Amygdala (tissue), 56 donors: ENCODE measurements at places on chromosomes 7 and 10.

DNA sequence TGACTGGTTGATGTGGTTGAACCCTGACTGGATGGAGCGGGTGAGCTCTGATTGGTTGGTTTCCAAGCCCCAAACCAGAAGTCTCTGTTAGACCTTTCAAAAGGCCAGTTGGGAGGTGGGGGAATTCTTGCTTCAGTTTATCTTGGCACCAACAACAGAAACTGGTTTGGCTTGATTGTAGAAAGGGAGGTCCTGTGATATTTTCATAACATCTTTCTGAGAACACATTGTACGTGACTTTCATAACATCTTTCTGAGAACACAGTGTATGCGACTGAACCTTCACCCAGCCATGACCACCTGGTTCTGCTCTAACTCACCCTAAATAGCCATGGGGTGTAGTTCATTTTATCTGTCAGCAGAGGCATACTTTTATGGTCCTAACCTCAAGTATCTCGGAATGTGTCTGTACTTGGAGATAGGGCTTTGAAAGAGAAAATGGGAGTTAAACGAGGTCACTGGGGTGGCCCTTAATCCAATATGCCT, 88.3 kb downstream of the GALNT17 start:
- no peak for DNase-seq

- DNase-seq = no peak
Measured at GRCh38 chr10:22690614-22691431, 23.6 kb downstream of the PIP4K2A start.

GRCh38 chr7:151792086-151792485, 84.8 kb downstream of the PRKAG2 start:
- no peak for DNase-seq

- no peak for DNase-seq
Measured at GRCh38 chr7:40761762-40762560, 627.2 kb downstream of the SUGCT start.

DNA sequence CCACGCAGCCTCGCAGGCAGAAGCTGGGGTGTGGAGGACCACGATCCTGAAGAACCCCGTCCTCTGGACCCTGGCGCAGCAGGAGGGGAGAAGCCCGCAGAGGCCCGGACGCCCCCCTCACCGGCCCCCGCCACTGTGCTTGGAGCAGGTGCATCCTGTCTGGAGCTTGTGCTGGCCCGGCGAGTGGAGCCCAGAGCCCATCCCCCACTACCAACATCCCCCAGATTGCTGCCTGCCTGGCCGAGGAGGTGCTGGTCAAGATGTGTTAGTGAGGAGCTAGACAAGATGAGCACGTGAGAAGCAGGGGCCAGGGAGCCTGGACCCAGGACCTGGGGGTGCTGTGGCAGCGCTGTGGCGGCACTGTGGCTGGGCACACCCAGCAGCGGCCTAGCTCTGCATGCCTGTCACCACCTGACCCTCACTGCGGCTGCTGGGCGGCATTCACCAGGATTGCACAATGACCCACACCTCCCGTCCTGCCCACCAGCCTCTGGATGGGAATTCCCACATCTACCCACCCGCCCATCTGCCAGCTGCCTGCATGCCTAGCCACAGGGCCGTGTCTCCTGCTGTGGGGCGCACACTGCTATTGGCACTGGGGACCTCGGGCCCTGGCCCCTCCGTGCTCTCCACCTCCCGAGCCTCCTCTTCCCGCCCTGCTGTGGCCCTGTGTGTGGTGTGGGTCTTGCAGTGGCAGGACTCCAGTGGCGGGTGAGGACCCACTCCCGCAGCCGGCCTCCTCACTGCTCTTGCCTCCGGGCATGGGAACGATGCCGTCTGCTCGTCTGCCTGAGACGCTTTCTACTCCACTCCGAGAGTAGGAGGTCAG, 11.8 kb downstream of the GPR146 start:
- DNase-seq = no peak

GRCh38 chr10:70528741-70529362, 50.3 kb downstream of the PALD1 start:
- DNase-seq = no peak

DNA sequence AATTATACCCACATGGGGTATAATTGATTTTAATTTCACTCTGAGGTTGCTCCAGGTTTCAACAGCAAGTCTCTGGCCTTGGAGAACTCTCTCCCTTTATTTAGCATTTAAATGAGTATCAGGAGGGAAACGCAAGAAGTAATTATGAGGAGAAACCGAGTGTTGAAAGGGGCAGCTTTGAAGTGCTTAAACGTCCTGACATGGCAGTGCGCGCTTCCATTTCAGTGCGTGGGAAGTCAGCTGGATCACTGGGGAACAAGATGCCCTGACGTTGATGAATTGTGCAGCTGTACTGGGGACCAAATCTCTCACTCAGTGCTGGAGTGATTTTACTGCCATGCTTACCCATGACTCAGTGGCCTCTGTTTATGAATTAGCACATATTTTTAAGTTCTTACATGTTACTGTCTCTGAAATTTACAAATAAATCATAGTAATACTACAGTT, 106.0 kb upstream of the PRR15 start:
- no peak for DNase-seq

- DNase-seq = no peak
Measured at GRCh38 chr10:122135251-122136025, 135.7 kb upstream of the BTBD16 start.

GRCh38 chr7:48427671-48428070, 256.4 kb downstream of the ABCA13 start:
- no peak for DNase-seq

GRCh38 chr10:5547931-5548660, 23.3 kb downstream of the CALML3 start:
- DNase-seq = no peak

DNA sequence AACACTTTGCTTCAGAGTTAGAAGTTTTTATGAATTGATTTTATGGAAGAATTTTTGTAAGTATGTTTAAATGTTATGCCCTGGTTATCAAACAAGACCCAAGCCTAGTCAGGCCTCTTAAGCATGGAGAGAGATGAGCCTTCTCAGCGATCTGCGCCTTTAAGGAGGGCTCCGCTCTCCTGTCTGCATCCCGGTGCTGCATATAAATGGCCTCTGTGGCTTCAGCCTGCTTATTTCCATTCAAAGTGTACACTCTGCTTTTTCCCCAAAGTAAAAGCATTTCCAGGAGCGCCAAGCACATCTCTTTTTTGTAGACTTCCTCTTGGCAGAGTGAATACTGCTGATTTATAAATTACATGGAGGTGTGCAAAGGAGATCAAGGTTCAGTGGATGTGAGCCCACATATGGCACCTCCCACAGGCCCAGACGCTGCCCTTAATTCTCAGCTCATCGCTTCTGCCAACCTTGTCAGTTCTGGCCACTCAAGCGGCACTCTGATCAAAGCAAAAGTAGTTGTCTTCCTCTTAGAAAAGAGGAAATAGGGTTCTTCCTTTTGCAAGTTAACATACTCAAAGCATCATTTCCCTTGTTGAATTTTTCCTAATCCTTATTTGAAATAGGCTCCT, 70.0 kb upstream of the SFMBT2 start:
- DNase-seq = no peak

DNA sequence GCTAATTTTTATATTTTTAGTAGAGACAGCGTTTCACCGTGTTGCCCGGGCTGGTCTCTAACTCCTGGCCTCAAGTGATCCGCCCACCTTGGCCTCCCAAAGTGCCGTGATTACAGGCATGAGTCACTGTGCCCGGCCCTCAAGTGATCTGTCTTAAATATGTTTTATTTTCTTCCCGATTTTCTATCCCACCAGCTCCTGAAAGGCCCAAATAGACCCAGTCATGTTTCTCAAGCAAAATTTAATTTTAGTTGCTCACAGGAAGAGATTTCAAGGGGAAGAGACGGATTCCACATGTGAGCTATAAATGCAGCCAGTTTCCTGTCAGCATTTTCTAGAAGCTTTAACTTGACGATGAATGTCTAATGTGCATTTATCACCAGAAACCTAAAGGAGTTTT, 12.0 kb downstream of the DENND10 start:
- DNase-seq = no peak

GRCh38 chr10:11245981-11246590, 228.4 kb downstream of the CELF2 start:
- no peak for DNase-seq

GRCh38 chr7:155509725-155510551, 36.4 kb downstream of the CNPY1 start:
- no peak for DNase-seq

DNA sequence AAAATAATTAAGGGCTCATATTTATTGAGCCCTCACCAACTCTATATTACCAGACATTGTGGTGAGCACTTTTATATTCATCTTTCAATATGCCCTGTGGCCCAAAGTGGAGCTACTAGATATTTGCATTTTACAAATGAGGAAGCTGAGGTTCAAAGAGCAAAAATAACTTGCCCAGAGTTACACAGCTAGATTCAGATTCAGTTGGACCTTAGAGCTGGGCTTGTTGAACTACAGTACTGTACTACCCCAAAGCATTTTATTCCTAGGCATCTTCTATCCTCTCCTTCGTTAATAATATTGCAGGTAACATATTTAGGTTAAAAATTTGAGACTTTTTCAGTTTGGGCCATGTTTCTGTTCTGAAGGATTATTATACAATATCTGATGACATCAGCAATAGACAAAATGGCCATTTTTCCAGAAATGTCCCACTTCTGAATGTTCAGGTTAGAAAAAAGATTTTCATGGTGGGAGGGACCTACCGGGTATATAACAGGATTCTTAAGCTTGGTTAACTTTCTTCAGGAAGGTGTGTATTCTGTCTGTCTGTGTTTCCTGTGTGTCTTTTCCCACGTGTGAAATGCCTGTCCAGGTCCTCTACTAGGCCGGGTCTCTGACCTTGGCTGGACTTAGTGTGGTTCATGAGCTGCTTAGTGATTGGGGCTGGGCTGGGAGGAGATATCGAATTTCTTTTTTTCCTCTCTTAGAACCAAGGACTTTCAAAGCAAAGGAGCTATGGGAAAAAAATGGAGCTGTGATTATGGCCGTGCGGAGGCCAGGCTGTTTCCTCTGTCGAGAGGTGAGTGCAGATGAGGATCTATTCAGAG, 13.6 kb downstream of the PRXL2A start:
- no peak for DNase-seq

DNA sequence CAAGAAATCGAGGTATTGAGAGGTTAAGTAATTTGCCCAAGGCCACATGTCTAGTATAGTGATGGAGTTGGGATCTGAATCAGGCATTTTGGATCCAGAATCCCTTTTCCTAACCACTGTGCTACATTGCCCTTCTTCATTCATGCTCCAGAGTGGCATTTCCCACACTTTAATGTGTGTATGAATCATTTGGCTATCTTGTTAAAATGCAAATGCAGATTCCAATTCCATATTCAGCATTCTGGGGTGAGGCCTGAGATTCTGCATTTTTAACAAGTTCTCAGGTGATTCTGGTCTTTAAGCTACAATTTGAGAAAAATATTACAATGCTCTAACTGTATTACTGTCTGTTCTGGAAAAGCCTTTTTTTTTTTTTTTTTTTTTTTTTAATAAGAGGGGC, 631.3 kb downstream of the PHTF2 start:
- DNase-seq = no peak

GRCh38 chr7:2156756-2157472, 75.8 kb downstream of the MAD1L1 start:
- no peak for DNase-seq

DNA sequence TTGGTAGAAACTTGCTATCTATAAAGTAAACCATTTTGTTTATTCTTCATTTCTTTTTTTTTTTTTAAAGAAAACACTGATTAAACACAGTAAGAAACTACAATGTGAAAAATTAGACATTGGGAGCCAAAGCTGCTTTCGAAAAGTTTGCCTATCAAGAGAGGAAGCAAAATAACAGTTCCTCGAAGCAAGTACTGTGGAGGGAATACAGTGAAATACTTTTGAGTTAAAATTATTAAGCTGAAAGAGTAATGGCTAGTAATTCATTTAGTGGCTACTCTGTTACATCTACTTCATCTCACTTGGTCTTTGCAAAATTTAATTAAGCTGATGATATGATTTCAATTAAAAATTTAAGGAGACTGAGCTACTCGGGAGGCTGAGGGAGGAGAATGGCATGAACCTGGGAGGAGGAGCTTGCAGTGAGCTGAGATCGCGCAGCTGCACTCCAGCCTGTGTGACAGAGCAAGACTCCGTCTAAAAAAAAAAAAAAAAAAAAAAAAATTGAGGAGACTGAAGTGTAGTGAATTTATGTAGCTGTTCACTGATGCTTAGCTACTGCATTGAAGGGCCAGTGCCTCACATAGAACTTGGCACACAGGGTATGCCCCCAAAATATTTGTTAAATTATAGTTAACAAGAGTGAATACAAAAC, 982.1 kb upstream of the MBL2 start:
- DNase-seq = no peak

GRCh38 chr10:131196176-131196885, 115.2 kb downstream of the TCERG1L start:
- no peak for DNase-seq

DNA sequence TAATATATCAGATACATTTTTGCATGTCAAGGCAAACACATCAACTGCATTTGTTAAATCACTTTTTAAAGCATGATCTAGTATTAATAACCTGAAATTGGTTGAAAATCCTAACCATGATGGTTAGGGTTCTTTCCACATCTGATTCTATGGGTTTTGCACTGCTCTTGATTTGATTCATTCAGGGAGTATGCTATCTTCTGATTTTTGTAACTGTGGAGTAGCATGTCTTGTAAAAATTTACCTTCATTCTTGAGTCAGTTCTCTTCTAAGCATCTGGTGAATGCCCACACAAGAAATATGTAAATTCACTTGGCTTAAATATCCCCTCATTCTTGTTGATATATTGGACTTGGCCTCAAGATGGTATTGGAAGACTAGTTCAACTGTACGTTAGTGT, 178.7 kb downstream of the KLF6 start:
- DNase-seq = no peak

DNA sequence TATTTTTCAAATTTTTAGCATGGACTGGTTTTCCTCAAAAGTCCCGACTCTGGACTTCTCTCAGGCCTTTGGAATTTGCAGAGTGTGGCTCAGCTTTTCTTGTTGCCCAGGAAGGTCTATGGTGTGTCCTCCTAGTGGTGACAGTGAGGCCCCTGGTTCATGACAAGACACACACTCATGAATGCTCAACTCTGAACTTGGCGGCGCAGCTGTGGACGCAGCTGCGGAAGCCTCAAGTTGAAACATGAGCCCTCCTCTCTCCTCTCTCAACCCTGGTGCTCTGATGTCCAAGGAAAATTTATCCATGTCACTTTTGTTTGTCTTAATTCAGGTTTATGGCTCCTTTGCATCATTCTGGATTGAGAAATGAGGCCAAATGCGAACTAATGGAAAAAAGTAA, 183.9 kb downstream of the HECW1 start:
- no peak for DNase-seq

GRCh38 chr10:16845248-16845647, 28.0 kb upstream of the RSU1 start:
- DNase-seq = no peak

- DNase-seq = no peak
Measured at GRCh38 chr10:72073708-72074573, 14.4 kb downstream of the SPOCK2 start.
